Erythroblast (primary cell): ENCODE measurements at places on chromosomes 2 and 18.
A peak's percentile ranks its signal among the peaks of the same experiment; 100 is the strongest.

DNA sequence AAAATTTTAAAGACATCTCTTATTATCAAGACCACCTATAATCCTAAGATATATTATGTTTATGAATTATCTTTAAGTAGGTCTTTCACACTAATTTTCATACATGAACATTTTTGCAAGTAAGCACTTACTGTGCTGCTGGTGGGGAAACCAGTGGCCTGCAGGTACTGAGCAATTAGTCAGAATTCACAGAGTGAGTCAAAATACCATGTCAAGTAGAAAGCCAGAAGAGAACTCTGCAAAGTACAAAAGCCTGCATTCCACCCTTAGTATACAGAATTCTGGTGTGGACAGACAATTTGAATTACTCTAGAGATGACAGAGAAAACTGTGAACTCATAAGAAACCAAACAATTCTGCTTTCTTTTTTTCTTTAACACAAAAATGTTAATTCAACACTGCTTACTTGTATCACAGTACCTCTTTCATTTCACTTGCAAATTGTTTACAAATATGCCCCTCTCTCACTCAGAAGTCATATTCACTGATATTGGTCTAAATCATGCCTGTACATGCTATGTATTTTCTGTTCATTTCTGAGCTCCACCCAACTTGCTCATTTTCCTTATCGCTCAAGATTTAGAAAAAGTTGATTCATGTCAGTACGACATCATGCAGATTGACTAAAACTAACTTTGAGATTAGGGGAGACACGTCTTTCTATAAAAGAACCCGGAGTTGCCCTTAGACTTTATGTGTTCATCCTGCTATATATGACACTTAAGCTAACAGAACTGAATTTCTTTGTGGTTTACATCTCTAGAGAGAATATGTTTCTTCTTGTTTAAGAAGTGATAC, 182.9 kb downstream of the IKZF2 start:
- no peak for DNase-seq

DNA sequence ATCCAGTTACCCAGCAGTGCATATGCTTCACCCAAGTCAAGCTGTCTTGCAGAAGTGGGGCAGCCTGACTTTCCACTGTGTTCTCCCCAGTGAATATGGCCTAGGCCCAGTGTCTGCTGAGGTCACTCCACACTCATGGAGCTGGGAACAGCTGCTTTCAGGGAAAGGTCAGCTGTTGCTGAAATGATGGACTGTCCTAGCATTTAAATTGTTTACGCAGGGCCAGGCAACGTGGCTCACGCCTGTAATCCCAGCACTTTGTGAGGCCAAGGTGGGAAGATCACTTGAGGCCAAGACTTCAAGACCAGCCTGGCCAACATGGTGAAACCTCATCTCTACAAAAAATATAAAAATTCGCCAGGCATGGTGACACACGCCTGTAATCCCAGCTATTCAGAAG, 86.5 kb downstream of the LIPG start:
- DNase-seq: no peak

DNA sequence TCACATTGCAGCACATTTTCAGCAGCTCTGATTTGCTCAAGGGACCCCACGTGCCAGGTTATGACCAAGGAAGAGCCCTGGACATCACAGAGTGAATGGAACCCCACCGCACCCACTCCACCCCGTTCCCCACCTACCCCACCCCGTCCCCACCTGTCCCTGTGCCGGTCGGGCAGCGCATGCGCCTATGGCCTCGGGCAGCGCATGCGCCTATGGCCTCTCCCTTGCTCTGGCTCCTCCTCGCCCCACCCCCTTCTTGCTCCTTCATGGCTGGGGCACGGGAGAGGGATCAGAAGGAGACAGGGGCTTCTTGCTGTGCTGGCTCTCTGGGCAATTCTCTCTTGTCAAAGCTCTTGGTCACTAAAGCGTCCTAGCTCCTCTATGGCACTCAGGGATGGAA, 371.8 kb upstream of the HS6ST1 start:
- DNase-seq: no peak

DNA sequence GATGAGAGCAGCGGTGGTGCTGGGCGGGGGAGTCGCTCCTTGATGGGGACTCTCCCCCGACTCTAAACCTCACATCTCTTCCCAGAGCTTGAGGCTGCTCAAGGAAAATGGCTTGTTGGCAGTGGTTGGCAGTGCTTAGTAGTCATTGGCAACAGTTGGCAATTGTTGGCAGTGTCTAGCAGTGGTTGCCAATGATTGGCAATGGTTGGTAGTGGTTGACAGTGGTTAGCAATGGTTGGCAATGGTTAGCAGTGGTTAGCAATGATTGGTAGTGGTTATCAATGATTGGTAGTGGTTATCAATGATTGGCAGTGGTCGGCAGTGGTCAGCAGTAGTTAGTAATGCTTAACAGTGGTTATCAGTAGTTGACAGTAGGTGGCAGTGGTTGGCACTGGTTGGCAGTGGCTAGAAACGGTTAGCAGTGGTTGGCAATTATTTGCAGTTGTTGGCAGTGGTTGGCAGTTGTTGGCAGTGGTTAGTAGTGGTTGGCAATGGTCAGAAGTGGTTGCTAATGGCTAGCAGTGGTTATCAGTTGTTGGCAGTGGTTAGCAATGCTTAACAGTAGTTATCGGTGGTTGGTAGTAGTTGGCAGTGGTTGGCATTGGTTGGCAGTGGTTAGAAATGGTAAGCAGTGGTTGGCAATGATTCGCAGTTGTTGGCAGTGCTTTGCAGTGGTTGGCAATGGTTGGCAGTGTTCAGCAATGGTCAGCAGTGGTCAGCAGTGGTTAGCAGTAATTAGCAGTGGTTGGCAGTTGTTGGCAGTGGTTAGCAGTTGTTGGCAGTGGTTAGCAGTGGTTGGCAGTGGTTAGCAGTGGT, 85.4 kb upstream of the OTOS start:
- no peak for DNase-seq

GRCh38 chr18:74551452-74551851, 17.2 kb downstream of the CNDP1 start:
- DNase-seq: no peak

GRCh38 chr2:135962366-135963123, 22.9 kb downstream of the DARS1 start:
- DNase-seq: no peak

DNA sequence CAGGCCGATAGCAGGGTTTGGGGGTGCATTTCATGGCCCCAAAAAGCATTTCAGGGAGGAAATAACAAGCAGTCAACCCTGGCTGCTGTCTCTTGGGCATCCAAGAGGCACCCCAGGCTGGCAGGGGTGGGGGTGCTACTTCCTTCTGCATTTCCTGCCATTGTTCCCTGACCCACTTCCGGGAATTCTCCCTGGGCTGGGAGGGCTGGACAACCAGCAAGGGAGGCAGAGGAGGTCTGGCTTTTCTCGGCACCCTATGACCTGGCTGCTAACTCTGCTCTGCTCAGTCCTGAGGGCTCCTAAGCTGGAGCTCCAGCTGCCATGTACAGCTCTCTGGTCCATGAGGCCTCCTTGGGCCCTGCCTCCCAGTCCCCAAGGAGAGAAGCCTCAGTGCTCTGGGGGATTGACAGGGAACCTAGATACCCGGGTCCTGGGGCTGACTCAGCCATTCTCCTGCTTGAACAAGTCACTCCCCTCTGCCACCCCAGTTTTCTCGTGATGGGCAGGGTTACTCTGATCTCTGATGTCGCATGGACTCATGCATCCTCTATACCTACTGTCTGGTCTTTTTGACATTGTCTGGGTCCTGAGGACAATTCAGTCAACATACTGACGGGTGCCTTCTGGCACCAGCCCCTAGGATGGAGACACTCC, 47.2 kb downstream of the DYSF start:
- DNase-seq: no peak

DNA sequence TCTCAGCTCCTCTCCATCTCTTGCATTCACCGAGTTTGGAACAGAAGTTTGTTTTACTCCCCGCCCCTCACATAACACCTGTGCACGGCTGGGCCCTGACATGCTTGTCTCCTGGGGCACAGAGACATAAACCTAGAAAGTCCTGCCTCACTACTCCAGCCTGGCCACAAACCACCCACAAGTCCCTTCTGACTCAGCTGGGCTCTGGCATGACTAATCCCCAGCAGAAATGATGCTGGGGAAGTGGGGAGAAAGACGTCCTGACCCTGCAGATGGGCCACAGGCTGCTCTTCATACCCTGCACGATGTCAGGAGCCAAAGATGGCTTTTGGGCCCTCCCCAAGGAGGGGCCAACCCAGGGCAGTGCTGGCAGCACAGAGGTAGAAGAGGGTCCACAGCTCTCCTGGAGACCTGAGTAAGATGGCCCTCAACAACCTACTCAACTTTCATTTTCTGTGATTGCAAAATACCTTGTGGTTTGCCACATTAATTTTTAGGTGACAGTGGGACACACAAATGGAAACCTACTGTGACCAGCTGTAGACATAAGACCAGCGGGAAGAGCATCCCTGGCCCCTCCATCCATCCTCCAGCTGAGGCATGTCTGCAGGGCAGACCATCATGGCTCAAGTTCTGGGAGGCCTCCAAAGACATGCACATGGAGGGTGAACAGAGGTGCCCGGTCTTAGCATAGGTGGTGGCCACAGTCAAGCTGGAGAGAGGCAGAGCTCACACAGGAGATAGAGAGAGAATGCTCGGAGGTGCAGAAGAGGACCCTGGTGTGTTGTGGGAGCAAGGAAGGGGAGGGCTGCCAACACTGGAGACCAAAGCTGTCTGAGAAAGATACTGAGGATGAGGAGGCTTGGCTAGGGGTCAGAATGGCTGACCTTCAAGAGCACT, 40.0 kb downstream of the DNMT3A start:
- DNase-seq: no peak

- DNase-seq: no peak
Measured at GRCh38 chr2:217802876-217803652, 199.7 kb downstream of the TNS1 start.

DNA sequence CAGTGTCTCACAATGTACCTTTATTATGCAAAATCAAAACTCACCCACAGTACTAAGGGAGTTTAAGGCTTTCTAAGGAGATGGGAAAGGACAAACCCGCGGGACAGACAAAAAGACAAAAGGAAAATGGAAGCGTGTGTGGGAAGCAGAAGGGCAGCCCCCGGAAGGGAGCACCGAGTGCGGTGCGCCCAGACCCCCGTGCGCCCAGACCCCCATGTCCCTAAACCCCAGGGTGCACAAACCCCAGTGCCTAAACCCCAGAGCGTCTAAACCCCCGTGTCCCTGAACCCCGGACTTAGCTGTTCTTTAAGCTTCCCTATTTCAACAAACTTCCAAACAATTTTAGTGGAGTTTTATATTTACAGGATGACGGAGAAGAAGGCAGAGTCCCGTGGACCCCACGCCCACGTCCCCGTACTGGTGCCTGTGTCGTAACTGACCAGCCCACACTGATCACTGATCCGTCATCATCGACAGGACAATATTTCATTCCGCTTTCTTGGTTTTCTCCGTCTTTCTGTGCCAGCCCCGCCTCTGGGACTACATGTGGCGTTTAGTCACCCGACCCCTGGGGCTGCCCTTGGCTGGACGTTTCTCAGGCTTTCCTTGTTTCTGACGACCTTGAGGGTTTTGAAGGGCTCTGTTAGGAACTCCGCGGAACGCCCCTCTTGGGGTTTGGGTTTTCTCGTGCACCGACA, 76.9 kb downstream of the RTP5 start:
- DNase-seq: no peak

GRCh38 chr2:197414039-197414438, 20.8 kb downstream of the SF3B1 start:
- no peak for DNase-seq

GRCh38 chr2:156826341-156826933, 390.3 kb downstream of the GPD2 start:
- DNase-seq: no peak

DNA sequence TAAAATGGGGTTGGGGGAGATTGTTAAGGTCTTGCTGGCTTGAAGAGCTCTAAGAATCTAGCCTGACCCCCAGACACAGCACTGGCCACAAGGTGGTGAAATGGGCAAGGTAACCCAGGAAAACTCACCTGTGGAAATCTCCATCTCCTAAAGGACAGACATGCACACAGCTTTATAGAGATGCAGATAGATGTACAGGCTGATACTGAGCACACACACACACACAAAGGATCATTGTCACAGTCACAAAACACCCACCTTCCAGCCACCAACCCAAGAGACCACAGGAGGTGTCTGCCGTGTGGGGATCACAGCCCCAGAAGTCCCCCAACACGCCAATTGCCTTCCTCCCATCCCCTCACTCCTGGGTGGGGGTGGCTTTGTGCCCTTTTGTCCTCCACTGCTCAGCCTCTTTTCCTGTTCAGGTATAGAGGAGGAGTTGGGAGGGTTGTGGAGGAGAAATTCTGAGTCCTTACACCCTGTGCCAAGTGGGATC, 3.2 kb upstream of the CYP26B1 start:
- no peak for DNase-seq

GRCh38 chr18:66461344-66461743, 142.5 kb downstream of the CDH19 start:
- no peak for DNase-seq

DNA sequence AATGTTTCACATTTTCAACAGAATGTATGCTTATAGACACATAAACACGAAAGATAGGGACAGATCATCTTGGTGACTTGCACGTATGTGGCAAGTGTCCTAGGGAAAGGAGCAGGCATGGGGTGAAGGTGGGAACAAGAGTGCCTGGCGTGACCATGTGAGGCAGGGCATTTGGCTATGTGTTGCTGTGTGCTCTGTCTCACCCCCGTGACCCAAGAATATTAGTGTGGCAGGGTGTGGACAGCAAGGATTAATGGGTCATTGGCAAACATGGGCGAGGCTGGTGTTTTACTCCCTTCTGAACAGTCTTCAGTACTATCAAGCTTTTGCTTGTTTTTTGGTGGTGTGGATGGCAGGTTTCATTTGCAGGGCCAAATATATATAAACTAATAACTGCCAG, 1.3 kb upstream of the VWA3B start:
- DNase-seq: no peak

DNA sequence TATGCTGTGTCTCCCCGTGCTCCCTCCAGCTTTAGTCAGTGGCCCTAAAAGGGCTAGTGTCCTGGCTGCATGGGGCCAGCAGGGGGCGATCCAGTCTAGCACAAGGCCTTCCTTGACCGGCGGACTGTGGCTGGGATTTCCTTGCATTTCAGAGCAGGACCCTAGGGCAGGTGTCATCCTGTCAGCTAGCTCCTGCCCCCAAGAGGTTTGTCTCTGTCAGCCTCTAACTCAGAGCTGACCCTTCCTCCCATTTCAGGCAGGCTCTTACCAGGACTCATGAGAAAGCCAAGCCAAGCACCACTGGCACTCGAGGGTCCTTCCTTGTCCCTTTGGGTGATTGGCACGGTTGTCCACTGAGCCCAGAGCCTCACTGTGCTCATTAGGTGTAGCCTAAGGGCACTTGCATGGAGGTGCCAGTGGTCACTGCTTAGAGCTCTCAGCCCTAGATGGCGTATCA, 140.3 kb downstream of the RPIA start:
- DNase-seq: peak; percentile 57

- DNase-seq: no peak
Measured at GRCh38 chr2:54047091-54047490, 68.3 kb upstream of the ACYP2 start.

GRCh38 chr18:65214456-65214855, 536.4 kb upstream of the CDH7 start:
- no peak for DNase-seq

GRCh38 chr18:73688161-73688560, 459.5 kb downstream of the FBXO15 start:
- DNase-seq: no peak

GRCh38 chr2:113127646-113128570, 510 bp downstream of the IL1RN start:
- DNase-seq: no peak

- DNase-seq: peak; percentile 19
Measured at GRCh38 chr18:66640431-66640830, 36.5 kb upstream of the CDH19 start.

- no peak for DNase-seq
Measured at GRCh38 chr2:136441979-136442714, 323.2 kb upstream of the THSD7B start.

GRCh38 chr2:48886919-48887318, 131.4 kb upstream of the LHCGR start:
- DNase-seq: no peak
